ENCODE measurements at places on chromosomes 13 and 19. TPM values are rescaled to one million over a fixed set of nuclear protein-coding genes. Genes with fewer than 3 reads are reported as not detected.

GRCh38 chr19:15463861-15464371, 428 bp downstream of the RASAL3 start:
- H3K4me1 ChIP-seq = peaks cover under 1% of the 10 kb centered on the region
- H3K27ac ChIP-seq = no peak overlapping the region
- peaks cover 6% of the 10 kb centered on the region for H3K36me3 ChIP-seq
- no peak for DNase-seq

The ZNF66 gene
- 17.6 TPM for total RNA-seq

The CGB7 gene
- not detected for total RNA-seq

- peaks cover 5% of the 10 kb centered on the region for H3K36me3 ChIP-seq
- peaks cover 22% of the 10 kb centered on the region for H3K27me3 ChIP-seq
- no peak overlapping the region for H3K27ac ChIP-seq
- DNase-seq = peak; percentile 76
- H3K4me3 ChIP-seq = peak overlapping the region; percentile 37
These were observed 2.0 kb upstream of the ARHGAP45 start for GRCh38 chr19:1064661-1065605.

The SCEL gene
- not detected for total RNA-seq

- H3K4me1 ChIP-seq = no peaks in the 10 kb centered on the region
- no peaks in the 10 kb centered on the region for H3K36me3 ChIP-seq
These were observed 591.9 kb downstream of the DACH1 start for GRCh38 chr13:71274923-71275608.

DNA sequence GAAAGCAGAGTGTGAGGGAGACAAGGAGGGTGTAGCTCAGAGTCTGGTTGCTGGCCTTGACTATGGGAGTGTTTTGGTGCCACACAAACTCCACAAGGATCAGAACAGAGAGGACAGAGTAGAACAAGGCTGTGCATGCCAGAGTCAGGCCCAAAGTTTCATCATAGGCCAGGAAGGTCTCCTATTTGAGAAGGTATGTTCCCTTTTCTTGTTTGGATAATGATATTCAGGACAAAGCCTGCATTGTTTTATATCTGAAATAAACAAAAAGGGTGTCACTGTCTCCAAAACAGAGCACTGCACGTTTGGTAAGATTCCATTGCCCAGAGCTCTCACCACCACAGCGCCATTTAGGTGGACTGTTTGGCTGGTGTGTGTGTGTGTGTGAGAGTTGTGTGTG, 3.1 kb upstream of the ZSCAN5A start:
- peaks cover 7% of the 10 kb centered on the region for H3K27me3 ChIP-seq
- H3K27ac ChIP-seq = no peak overlapping the region
- H3K36me3 ChIP-seq = peaks cover 4% of the 10 kb centered on the region
- DNase-seq = no peak
- peaks cover 7% of the 10 kb centered on the region for H3K4me1 ChIP-seq

DNA sequence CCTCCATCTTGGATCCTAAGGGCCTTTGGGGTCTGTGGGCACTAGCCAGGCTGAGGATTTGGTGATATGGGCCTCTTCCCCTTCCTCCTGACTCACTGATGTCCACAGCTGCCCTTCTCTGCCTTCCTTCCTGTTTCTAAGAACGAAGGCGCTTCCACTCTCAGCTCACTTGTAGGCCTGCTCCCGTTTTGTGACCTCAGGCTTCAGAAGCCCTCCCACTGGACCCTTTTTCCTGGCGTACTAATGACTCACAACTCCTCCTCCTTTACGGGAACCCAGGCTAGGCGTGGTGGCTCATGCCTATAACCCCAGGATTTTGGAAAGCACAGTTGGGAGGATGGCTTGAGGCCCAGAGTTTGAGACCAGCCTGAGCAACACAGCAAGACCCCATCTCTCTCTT, 55.6 kb downstream of the TMED1 start:
- H3K27ac ChIP-seq = peak overlapping the region; percentile 79
- peaks cover 6% of the 10 kb centered on the region for H3K27me3 ChIP-seq
- peaks cover 48% of the 10 kb centered on the region for H3K36me3 ChIP-seq

DNA sequence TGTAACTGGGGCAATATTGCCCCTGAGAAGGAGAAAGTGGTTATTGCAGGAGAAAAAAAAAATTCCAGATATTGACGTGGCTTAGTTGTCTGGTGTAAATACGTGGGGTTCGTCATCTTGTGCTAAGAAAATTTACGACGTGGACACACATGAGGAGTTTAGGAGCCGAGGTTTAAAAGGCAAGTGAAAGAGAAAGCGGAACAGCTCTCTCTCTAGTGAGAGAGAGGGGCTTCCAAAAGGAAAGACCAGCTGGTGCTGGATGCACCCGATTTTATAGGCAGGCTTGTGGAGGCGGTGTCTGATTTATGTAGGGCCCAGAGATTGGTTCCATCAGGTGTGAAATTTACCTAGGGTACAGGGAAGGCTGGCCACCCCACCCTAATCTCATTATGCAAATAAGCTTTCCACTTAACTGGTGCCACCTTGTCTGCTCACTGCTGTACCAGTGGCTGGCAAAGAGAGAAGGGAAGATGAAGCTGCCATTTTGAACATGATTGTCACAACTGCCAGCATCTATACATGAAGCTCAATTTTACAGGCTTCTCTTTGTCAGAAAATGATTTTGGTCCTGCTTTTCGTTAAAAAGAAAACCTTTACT, 845.1 kb downstream of the DACH1 start:
- H3K27ac ChIP-seq = no peak overlapping the region
- no peaks in the 10 kb centered on the region for H3K4me1 ChIP-seq
- DNase-seq = no peak
- H3K4me3 ChIP-seq = no peak overlapping the region

GRCh38 chr19:47447470-47448359, 24.0 kb downstream of the SLC8A2 start:
- H3K27me3 ChIP-seq = peaks cover 17% of the 10 kb centered on the region
- H3K27ac ChIP-seq = no peak overlapping the region
- no peak overlapping the region for H3K4me3 ChIP-seq
- peaks cover 8% of the 10 kb centered on the region for H3K36me3 ChIP-seq

The ZNF701 gene
- 18.5 TPM for total RNA-seq

- peaks cover 16% of the 10 kb centered on the region for H3K4me1 ChIP-seq
- peak within 1 kb of the TSS; percentile 85 for H3K4me3 ChIP-seq
- no peak within 1 kb of the TSS for H3K27ac ChIP-seq
- peaks cover 7% of the 10 kb centered on the region for H3K36me3 ChIP-seq
- DNase-seq = peak; percentile 68
- H3K27me3 ChIP-seq = peaks cover 38% of the 10 kb centered on the region
These were observed at the start of gene MAST1 for GRCh38 chr19:12838182-12838885. Gene MAST1 (plus strand): TSS chr19:12838515. CDS start chr19:12838573, 58 bp downstream.

DNA sequence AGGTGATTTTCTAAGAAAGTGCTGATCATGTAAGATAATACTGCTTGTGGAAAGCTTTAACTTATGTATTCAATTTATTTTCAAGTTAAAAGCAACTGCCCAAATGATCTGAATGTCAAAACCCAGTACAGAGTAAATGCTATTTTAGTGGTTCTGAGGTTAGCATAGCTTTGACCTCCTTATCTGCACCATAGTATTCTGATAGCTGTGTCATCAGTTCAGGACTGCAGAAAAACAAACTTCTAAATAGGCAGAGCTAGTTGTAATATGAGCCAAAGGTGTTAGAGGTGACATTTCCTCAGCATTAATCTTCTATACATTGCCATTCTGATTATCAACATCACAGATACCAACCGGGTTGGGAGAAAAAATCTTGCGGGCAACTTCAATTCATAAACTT, 758.7 kb downstream of the SLITRK5 start:
- no peak for DNase-seq
- H3K36me3 ChIP-seq = no peaks in the 10 kb centered on the region
- no peaks in the 10 kb centered on the region for H3K27me3 ChIP-seq
- H3K4me1 ChIP-seq = peaks cover 2% of the 10 kb centered on the region

DNA sequence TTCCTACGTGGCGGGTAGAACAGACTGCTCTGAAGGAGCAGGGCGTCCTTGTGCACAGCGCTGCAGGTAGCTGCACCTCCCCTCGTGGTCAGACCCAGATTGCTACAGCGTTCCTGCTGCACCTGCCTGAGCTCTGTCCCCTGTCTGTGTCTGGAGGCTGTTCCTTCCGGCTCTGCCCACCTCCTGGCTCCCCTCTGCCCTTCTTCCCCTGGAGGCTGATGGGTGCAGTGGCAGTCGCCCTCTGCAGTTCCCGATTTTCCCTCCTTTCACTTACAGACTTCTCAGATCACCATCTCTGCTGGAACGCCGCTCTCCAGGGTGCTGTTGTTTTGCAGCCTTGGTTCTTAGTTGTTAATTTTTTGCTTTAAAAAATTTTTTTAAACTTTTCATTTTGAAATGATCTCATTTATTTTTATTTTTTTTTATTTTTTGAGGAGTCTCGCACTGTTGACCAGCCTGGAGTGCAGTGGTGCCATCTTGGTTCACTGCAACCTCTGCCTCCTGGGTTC, 53.6 kb downstream of the SMARCA4 start:
- peak overlapping the region; percentile 77 for H3K27ac ChIP-seq
- H3K4me1 ChIP-seq = peaks cover 3% of the 10 kb centered on the region
- DNase-seq = no peak

The CD33 gene
- total RNA-seq = 21.7 TPM

DNA sequence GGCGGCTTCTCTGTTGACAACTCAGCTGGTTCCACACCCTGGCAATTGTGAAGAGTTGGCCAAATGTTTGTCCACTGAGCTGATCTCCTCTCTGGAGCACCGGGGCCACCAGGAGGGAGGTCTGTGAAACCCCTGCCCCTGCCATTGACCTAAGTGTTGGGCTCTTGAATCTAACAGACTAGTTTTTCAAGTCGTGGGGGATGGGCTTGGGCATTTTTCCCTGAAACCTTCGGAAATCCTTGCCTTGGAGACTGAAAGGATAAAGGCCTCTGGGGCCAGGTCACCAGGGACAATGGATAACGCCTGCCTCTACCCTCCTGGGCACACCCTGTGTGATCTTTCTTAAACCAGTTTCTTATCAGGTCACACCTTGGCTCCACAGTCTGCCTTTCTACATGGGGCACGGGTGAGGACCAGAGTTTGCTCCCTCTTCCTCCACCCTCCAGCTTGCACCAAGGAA, 881 bp downstream of the GEMIN7 start:
- DNase-seq = no peak
- H3K4me3 ChIP-seq = peak overlapping the region; percentile 99
- H3K4me1 ChIP-seq = peaks cover 13% of the 10 kb centered on the region

GRCh38 chr19:35757231-35757748, 461 bp upstream of the HSPB6 start:
- no peak overlapping the region for H3K27ac ChIP-seq
- H3K36me3 ChIP-seq = peaks cover 8% of the 10 kb centered on the region
- peaks cover 18% of the 10 kb centered on the region for H3K4me1 ChIP-seq
- peak; percentile 32 for DNase-seq
- peaks cover 27% of the 10 kb centered on the region for H3K27me3 ChIP-seq

DNA sequence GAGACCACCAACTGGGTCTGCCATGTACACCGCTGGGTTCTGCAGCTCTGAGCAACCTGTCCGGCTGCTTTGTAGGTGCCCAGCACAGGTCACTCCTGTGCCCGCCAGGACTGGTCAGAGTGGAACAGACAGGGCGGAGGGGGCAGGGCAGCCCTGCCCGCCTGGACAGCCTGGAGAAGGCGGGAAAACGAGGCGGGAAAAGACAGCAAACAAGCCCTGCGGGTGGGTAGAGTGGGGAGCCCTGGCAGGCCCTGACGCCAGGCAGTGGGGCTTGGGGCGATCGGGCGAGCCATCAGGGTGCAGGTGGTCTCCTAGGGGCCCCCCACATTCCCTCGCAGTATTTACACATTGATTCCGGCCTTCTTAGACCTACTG, 533 bp upstream of the UHRF1 start:
- H3K27ac ChIP-seq = no peak overlapping the region
- peaks cover 2% of the 10 kb centered on the region for H3K27me3 ChIP-seq
- peaks cover 9% of the 10 kb centered on the region for H3K4me1 ChIP-seq
- DNase-seq = no peak
- H3K36me3 ChIP-seq = no peaks in the 10 kb centered on the region

- no peaks in the 10 kb centered on the region for H3K27me3 ChIP-seq
- no peak overlapping the region for H3K27ac ChIP-seq
- no peak overlapping the region for H3K4me3 ChIP-seq
These were observed 7.8 kb downstream of the TMIGD2 start for GRCh38 chr19:4294389-4294788.

DNA sequence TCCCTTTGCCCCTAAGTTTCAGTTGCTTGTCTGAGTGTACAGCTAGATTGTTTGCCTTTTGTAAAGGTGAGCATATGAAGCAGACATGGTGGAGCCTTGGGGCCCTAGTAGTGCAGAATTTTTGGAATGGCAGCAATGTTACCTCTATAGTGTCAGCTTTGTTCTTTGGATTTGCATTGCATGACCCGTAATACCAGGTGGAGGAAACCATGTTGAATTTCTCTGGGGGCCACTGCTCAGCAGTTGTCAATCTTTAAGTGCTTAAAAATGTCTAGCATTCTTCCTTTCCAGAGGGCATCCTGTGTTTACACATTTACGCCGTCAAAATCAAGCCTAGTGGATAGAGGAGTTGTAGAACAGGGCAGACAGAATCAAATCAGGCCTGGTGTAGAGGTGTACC, 303.3 kb downstream of the ATP8A2 start:
- no peaks in the 10 kb centered on the region for H3K27me3 ChIP-seq
- peaks cover 4% of the 10 kb centered on the region for H3K4me1 ChIP-seq
- DNase-seq = no peak
- no peak overlapping the region for H3K4me3 ChIP-seq
- H3K27ac ChIP-seq = no peak overlapping the region

The KLK14 gene
- total RNA-seq = not detected

- H3K27me3 ChIP-seq = peaks cover 7% of the 10 kb centered on the region
- H3K4me1 ChIP-seq = peaks cover 10% of the 10 kb centered on the region
- H3K4me3 ChIP-seq = no peak overlapping the region
These were observed 592.0 kb upstream of the KLF12 start for GRCh38 chr13:74726206-74726605.

The ZNF737 gene
- total RNA-seq = 14.2 TPM

- no peak overlapping the region for H3K4me3 ChIP-seq
- peaks cover 5% of the 10 kb centered on the region for H3K27me3 ChIP-seq
- H3K27ac ChIP-seq = peak overlapping the region; percentile 82
- H3K4me1 ChIP-seq = peaks cover 20% of the 10 kb centered on the region
- no peaks in the 10 kb centered on the region for H3K36me3 ChIP-seq
These were observed 63.6 kb upstream of the FLT1 start for GRCh38 chr13:28558567-28558966.

GRCh38 chr13:30616927-30617314, 799 bp upstream of the USPL1 start:
- no peaks in the 10 kb centered on the region for H3K27me3 ChIP-seq
- peaks cover 7% of the 10 kb centered on the region for H3K4me1 ChIP-seq
- no peak overlapping the region for H3K4me3 ChIP-seq
- peak; percentile 47 for DNase-seq

GRCh38 chr19:45507872-45508416, 665 bp downstream of the VASP start:
- peaks cover 28% of the 10 kb centered on the region for H3K4me1 ChIP-seq
- peaks cover 17% of the 10 kb centered on the region for H3K36me3 ChIP-seq
- H3K27ac ChIP-seq = peak overlapping the region; percentile 64
- H3K27me3 ChIP-seq = peaks cover 19% of the 10 kb centered on the region
- no peak for DNase-seq

- DNase-seq = no peak
- peaks cover 5% of the 10 kb centered on the region for H3K27me3 ChIP-seq
- peaks cover 40% of the 10 kb centered on the region for H3K4me1 ChIP-seq
- H3K4me3 ChIP-seq = no peak overlapping the region
- H3K36me3 ChIP-seq = no peaks in the 10 kb centered on the region
These were observed 132.9 kb downstream of the RAP2A start for GRCh38 chr13:97566907-97567306.

GRCh38 chr19:57241176-57241575, 744 bp downstream of the ZNF805 start:
- peak overlapping the region; percentile 93 for H3K4me3 ChIP-seq
- peaks cover 23% of the 10 kb centered on the region for H3K36me3 ChIP-seq
- H3K27ac ChIP-seq = peak overlapping the region; percentile 79
